ENCODE measurements at places on chromosomes 6 and 20. TPM values are rescaled to one million over a fixed set of nuclear protein-coding genes. Genes with fewer than 3 reads are reported as not detected.

ZFP57 gene
- not detected for total RNA-seq

MYB gene
- 1.5 TPM for total RNA-seq

PSMB1 gene
- total RNA-seq, result 959 TPM

DEFB129 gene
- total RNA-seq, result not detected

FAM162B gene
- total RNA-seq, result 0.26 TPM

IDH3B gene
- 122 TPM for total RNA-seq
